ENCODE measurements at places on chromosomes 13 and 19. TPM values are rescaled to one million over a fixed set of nuclear protein-coding genes. Genes with fewer than 3 reads are reported as not detected.

ZNF98 gene
- not detected for total RNA-seq

SYNE4 gene
- total RNA-seq, result 1.2 TPM

CEACAM19 gene
- total RNA-seq, result 0.24 TPM

PEX11G gene
- total RNA-seq, result 4.2 TPM

SIGLEC5 gene
- total RNA-seq, result not detected

FPR2 gene
- not detected for total RNA-seq

AMH gene
- under 0.01 TPM for total RNA-seq

EPS8L1 gene
- 6.5 TPM for total RNA-seq

TEX26 gene
- total RNA-seq, result not detected

PRTN3 gene
- 2.6 TPM for total RNA-seq

SHC2 gene
- 9.1 TPM for total RNA-seq

FOSB gene
- 7.4 TPM for total RNA-seq
